Neuronal stem cell (in vitro differentiated cells): ENCODE measurements at places on chromosomes 12 and 14.

DNA sequence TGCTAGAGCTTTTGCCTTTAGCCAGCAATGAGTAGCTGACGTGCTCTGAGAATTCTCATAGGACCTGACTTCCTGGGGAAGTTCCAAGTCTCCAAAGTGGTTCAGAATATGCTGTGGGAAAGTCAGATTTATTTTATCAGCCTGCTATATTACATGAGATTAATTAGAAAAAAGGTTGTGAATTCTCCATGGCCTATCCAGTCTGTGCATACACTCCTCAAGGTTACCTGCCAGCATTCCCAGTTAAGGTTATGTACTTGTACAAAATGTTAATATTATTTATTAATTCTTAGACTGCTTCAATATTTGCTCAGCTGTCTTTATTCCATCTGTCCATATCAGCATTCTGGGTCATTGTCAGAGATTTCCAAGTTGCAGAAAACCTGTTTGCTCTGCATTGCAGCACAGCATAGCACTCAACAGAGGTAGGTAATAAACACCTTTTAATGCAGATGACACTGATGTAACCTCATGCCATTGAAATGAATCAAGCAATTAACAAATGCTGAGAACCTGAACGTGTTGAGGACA is 2.7 kb upstream of the SEL1L start:
- no peak for DNase-seq

GRCh38 chr12:4701395-4702190 is 18.6 kb upstream of the GALNT8 start:
- no peak for DNase-seq

- no peak for DNase-seq
These were observed 769 bp downstream of the EXOC3L4 start for GRCh38 chr14:103095210-103095778.

DNA sequence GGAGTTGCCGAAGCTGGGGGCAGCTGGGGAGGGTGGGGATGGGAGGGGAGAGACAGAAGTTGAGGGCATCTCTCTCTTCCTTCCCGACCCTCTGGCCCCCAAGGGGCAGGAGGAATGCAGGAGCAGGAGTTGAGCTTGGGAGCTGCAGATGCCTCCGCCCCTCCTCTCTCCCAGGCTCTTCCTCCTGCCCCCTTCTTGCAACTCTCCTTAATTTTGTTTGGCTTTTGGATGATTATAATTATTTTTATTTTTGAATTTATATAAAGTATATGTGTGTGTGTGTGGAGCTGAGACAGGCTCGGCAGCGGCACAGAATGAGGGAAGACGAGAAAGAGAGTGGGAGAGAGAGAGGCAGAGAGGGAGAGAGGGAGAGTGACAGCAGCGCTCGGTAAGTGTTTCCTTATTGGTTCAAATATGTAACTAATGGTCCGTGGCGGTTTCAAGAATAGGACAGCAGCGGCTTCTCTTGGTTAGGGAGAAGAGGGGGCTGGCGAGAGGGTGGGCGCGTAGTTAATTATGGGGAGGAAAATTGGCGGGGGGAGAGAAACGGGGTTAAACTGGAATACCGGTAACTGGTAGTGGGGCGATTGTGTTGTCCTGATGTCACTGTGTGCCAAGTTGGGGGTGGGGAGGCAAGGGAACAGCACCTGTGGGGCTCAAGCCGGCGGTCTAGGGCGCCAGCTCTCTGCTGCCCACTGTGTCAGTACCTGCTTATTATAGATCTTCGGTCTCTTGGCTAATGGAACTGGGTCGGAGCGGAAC is 8.4 kb downstream of the HOXC8 start:
- no peak for DNase-seq

DNA sequence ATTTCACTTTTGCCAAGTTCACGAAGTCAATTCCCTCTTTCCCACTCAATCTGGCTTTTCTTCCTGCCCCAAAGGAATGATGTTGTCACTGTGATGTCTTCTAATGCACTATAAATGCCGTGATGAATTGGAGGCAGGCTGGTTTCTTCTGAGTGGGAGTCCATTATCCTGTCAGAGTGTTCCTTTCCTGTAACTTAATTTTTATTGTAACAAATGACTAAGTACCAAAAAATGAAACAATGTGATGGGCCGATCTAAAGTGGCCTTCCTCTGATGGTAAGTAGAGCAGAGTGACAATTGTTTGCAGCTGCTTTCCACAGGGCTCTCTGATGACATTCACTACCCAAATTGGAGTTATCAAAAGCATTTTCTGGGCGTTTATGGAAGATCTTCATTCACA is 22.2 kb downstream of the TMEM30B start:
- no peak for DNase-seq

DNA sequence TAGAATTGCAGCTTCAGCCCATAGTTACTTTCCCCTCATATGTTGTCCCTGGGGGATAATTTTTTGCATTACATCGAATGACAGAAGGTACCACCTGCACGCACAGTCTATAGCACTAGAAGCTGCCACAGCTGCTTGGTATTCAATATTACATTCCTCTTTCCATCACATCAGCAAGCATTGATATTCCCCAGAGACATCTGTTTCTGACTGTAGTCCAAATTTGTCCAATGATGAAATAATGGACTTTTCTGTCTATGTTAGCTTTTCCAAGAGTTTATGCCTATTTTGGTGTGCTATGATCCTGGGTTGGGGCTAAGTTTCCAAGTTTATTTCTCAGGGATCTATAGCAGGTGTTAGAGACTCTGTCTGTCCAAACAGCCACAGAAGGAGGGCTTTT is 335.4 kb downstream of the LRIG3 start:
- DNase-seq = no peak

- no peak for DNase-seq
These were observed 46.1 kb downstream of the NIN start for GRCh38 chr14:50784683-50785456.

DNA sequence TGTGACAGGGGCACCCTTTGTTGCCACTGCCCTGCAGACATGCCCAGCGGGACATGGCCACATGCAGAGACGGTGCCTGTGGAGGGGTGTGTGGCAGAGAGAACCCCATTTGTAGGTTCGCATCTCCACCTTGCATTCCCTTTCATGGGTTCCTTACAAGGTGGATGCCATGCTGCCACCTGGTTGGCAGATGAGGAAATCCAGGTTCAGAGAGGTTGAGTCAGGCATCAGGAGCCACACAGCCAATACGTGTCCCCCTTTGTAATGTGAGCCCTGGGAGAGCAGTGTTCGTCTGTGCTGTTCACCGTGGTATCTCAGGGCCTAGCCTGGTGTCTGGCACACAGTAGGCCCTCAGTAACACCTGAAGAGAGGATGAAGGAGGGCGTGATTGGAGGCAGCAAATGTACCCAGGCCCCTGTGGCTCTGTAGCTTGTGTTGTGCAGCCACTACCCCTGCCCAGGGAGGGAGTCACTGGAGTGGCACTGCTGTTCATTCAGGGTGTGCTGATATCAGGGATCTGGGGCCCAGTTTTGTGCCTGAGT is 9.1 kb downstream of the SH2B3 start:
- DNase-seq = no peak

DNA sequence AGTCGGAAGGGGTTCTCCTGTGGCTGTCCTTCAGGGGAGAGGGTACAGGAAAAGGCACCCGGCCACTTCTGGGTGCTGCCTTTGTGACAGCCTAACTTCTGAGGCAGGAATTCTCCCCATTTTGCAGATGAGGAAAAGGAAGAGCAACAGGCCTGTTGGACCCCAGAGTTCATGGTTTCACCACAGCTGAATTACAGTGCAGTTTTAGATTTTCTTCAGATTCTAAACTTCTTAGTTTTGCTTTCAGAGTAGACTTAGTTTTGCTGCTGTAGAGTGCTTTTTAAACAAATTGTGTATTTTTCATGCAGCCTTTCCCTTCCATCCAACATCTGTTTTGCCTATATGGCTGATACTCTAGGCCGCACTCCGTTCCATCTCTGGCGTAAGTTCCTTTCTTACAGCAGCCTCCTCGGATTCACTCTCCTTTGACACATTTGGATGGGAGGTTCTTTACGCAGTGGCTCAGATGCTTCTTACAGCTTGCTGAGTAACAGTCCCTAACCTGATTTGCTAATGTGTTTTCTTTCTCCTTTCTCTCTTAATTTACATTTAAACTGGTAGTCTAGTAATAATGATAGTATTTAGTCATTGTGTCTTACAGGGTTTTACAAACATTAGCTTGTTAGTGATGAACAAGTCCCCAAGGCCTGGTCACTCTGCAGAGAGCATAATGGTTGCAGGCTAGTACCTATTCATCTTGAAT is 7.8 kb downstream of the TRAF3 start:
- no peak for DNase-seq

DNA sequence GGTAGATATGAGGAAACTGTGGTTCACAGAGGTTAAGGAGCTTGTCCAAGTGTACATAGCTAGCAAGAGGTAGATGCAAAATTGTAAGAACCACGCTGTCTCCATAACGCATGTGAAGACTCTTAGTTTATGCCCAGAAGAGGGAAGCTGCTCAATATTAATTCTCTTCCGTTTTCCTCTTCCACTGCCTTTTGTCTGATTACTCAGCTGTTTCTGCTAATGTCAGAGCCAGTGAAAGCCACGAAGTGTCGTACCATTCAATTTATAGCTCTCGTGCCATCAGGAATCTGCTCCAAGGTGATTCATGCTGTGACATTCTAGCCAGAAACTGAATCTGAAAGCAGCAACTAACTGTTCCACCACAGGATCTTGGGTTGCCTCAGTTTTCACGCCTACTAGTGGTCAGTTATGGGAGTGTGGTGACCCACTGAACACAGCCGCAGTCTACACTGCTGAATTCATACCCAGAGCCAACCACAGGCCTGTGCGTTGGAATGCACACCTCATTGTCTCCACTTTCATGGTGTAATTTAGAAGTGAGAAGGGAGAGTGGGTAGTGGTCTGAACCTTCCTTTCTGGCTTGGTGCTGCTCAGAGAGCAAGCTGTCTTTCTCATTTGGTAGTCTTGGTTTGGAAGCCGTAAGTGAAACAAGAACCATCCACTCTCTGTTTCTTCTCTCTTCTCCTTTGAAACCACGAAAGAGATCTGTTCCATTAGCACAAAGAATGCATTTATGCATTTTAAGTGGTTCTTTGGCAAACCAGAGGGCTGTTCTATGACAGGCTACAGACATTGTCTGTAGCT is 74.2 kb upstream of the NAP1L1 start:
- DNase-seq = peak; percentile 31

- DNase-seq = no peak
These were observed 156.5 kb upstream of the USP15 start for GRCh38 chr12:62103748-62104147.

GRCh38 chr14:96624661-96625425 is 122.7 kb downstream of the PAPOLA start:
- DNase-seq = no peak

DNA sequence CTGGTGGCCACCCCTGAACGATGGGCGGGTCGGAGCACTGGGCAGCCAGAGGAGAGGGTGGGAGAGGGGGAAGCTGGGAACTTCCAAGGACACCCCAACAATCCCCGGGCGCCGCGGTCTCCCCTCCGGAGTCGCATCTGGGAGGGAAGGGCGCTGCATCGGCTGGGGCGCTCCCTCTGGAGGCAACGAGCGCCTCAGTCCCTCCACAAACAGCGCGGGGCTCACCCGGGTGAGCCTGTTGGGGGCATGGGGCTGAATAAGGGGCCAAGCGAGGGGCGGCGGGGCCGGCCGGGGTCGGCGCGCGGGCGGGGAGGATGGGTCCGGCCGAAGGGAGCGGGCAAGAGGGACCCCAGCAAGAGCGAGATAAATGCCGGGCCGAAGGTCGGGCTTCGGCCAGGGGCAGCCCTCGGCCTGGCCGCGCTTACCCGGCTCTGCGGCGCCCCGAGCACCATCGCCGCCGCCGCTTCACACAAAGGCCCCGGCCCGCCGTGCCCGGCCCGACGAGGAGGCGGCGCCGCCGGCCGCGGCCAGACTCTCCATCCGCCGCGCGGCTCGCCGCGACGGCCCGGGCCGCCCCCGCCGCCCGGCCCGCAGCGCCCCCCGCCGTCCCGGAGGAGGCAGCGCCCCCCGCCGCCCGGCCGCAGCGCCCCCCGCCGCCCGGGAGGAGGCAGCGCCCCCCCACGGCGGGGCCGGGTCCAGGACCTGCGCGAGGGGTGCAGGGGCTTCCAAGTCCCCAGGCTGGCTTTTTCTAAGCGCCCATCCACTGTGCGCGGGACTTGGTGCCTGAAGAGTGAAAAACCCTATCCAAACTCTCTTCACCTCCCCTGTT is at the start of gene ZBTB39:
ZBTB39 (minus strand) TSS at position 567 of the 829 bp plus-strand sequence. CDS start 1,629 bp downstream, outside the sequence.
- peak; percentile 63 for DNase-seq

DNA sequence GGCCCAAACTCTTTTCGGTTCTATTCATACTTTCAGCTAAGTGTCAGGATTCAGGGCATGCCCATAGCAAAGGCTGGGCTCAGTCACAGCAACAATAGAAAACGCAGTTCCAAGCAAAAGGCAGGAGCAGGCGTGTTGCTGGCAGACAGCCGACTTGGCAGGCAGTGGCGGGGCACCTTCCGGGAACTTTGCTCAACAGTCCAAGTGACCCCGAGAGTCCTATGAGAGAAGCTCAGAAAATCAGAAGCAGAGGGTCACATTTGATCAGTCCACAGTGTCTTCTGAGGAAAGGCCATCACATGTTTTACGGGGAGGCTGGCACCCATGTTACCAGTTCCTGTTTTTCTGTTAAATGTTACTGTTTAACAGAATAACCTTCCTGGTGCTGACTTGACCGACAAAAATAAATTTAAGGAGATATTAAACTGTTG is 115.0 kb downstream of the DACT1 start:
- DNase-seq = no peak

DNA sequence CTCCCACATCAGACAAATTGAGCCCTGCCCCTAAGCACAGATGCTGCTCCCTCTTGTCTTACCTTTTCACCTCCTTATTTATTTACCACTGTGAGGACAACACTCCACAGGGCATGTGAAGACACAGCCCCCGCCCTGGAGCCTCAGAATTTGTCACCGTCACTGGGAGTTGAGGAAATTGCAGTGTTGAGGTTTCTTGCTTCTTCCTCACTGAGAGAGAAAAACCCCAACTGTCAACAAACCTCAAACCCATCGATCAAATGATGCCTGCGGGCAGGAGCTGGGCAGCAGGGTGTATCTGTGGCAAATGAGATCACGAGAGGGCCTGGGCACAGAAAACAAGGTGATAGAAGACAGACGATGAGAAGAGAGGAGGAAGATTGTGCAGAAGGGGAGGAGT is 30.5 kb upstream of the PLEKHG3 start:
- no peak for DNase-seq

- DNase-seq = peak; percentile 76
These were observed 359.9 kb downstream of the NRXN3 start for GRCh38 chr14:78530078-78530477.

GRCh38 chr12:65616022-65616421 is 208.3 kb upstream of the HMGA2 start:
- no peak for DNase-seq

- no peak for DNase-seq
These were observed 562.0 kb downstream of the ETNK1 start for GRCh38 chr12:23186950-23187349.
